ENCODE measurements at places on chromosomes 5 and 9.

DNA sequence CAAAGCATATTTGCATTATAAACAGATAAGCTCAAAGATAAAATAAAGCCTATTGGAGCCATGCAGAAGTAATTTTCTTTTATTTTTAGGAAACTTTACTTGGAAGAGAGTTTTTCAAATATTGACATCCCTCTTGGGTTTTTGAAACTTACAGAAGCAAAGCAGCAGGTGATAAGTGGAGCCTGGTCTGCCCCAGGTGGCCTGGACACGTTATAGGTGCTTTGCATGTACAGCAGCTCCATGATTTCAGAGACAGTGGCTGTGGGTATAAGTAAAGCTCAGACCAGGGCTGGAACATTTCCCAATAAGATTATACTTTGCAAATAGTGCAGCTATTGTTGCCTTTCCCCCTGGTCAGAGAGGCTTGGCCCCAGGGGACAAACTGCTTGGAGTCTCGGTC is 51.5 kb downstream of the CCDC192 start:
- peak; percentile 86 for DNase-seq

- no peak for DNase-seq
Observed at GRCh38 chr5:150349681-150350275, 7.7 kb upstream of the TCOF1 start.

- no peak for DNase-seq
Observed at GRCh38 chr9:91116211-91116610, 245.5 kb downstream of the AUH start.

DNA sequence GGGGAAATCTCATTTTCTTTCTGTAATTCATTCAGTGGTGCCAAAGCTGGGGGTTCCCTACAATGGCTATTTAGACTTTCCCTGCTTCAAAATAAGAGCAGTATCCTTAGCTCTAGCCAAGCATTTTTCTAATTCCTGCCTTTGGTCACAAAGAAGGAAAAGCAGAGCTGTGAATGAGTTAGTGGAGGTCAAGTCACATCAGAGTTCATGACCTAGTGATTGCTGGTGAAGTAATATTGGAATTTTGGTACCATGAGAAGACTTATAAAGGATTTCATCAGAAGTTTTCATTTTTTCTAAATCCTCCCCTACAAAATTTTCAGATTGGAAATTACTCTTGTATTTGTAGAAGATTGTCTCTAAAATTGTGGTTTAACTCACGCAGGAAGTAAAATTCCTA is 28.0 kb downstream of the DNAJC21 start:
- DNase-seq: no peak

DNA sequence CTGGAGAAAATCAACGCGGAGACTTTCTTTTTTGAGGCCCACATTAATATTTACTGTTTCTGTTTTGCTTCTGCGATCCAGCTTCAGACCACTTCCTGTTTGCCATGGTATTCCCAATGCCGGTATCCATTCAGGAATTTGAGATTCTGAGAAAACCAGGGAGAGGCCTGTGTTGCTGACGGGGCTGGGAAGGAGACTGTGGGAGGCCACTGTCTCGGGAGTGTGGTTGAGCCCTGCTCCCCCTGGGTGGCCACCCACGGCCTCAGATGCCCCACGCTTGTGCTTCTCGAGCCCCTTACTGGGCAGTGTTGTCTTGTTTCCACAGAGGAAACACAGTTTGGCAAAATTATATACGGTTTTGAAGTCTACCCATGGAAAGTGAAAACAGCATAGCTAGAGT is 403.6 kb upstream of the IRX2 start:
- no peak for DNase-seq

- no peak for DNase-seq
Observed at GRCh38 chr5:170269579-170269978, 28.0 kb downstream of the LCP2 start.

GRCh38 chr5:167361795-167362194 is 929.6 kb upstream of the WWC1 start:
- no peak for DNase-seq

GRCh38 chr5:61965069-61965468 is 340.9 kb upstream of the KIF2A start:
- no peak for DNase-seq

DNA sequence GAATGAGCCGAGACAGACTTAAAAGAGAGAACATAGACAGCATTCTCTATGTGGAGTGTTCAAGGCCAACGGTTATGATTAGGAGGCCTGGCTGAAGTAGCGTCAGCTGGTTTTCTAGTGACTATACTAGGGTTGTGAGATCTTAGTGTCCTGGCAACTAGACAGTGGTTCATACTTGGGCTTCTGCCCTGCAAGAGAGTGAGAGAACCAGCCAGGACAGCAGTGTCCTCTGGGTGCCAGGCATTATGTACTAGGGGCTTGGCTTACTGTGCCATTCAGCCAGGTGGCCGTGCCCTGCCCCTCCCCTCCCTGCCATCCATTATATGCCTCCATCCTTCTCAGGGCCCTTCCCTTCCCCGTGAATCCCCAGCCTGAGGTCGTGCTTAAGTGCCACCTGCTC is 56.8 kb downstream of the TRIO start:
- no peak for DNase-seq

DNA sequence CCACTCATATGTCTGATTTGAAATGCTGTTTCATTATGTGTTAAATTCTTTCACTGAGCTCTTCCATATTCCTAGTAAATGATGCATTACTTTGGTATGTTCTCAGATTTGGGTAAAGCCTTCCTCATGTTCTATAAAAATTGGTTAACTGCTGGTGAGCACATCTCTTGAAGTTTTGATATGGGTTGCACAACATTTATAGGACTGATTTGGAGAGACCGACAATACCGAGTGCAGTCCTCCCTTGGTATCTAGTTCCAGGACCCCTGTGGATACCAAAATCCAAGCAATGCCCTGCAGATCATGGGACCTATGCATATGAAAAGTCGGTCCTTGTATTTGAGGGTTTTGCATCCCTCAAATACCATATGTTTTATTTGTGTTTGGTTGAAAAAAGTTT is 37.8 kb downstream of the WDR36 start:
- DNase-seq: no peak

- no peak for DNase-seq
Observed at GRCh38 chr9:89886281-89886700, 281.5 kb downstream of the GADD45G start.

- no peak for DNase-seq
Observed at GRCh38 chr5:129902816-129903215, 1.4 kb upstream of the CHSY3 start.

Measured in NCI-H526 treated with DMSO at 0.1 percent for 48 hours (cell line).